ENCODE measurements at places on chromosomes 13 and 19. TPM values are rescaled to one million over a fixed set of nuclear protein-coding genes. Genes with fewer than 3 reads are reported as not detected.

Gene MCF2L
- polyA plus RNA-seq, result 4.3 TPM

Gene HRC
- polyA plus RNA-seq, result 0.22 TPM

Gene ZNF541
- polyA plus RNA-seq, result 0.70 TPM

Gene FXYD1
- polyA plus RNA-seq, result 17.8 TPM

- no peak for DNase-seq
- peak overlapping the region; percentile 73 for H3K4me3 ChIP-seq
- H3K4me1 ChIP-seq, result peaks cover 16% of the 10 kb centered on the region
- H3K27ac ChIP-seq, result peak overlapping the region; percentile 80
- H3K27me3 ChIP-seq, result no peaks in the 10 kb centered on the region
Measured at GRCh38 chr19:57850553-57851017, 926 bp downstream of the ZNF587 start.

DNA sequence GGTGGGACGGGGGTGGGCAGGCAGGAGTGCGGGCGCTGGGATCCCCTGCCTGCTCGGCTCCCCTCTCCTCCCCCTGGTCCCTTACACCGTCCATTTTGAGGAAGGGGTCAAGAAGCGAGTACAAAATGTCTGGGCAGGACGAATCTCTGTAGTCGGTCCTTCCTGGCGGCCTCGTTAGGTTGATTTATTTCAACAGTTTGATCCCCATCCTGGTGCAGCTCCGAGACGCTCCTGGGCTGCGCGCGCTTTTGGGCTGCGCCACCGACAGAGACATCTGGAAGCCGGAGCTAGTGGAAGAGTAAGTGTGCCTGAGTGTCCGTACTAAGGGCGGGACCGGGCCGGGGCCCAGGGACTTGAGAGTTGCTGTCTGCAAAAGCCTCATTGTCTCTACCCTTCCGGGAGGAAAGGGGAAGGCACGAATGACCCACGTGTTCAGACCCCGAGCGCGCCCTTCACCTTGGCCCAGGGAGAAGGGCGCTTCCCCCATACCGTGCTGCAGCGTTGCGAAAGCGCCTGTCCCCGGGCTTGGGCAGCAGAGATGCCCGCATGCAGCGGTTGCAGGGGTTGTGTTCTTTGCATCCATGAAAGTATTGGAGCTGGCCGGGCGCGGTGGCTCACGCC is 1.8 kb downstream of the ZNF114 start:
- peaks cover 25% of the 10 kb centered on the region for H3K4me1 ChIP-seq
- no peaks in the 10 kb centered on the region for H3K27me3 ChIP-seq
- DNase-seq, result peak; percentile 85

GRCh38 chr13:51801631-51802099 is 2.3 kb downstream of the DHRS12 start:
- H3K27ac ChIP-seq, result peak overlapping the region; percentile 98
- H3K36me3 ChIP-seq, result peaks cover 24% of the 10 kb centered on the region
- peaks cover 40% of the 10 kb centered on the region for H3K4me1 ChIP-seq
- H3K27me3 ChIP-seq, result no peaks in the 10 kb centered on the region
- no peak overlapping the region for H3K4me3 ChIP-seq

GRCh38 chr19:41192574-41193429 is at the start of gene CYP2S1:
Gene CYP2S1 (plus strand): TSS chr19:41193219. CDS start chr19:41193265, 46 bp downstream.
- DNase-seq, result no peak
- H3K27ac ChIP-seq, result no peak within 1 kb of the TSS
- H3K4me1 ChIP-seq, result no peaks in the 10 kb centered on the region
- peak within 1 kb of the TSS; percentile 26 for H3K4me3 ChIP-seq
